Activated naive CD8-positive, alpha-beta T cell treated with anti-CD3 and anti-CD28 coated beads, Interleukin-2, amount 50 U/mL, for 16 hours (primary cell): ENCODE measurements at places on chromosomes 3 and 15.

DNA sequence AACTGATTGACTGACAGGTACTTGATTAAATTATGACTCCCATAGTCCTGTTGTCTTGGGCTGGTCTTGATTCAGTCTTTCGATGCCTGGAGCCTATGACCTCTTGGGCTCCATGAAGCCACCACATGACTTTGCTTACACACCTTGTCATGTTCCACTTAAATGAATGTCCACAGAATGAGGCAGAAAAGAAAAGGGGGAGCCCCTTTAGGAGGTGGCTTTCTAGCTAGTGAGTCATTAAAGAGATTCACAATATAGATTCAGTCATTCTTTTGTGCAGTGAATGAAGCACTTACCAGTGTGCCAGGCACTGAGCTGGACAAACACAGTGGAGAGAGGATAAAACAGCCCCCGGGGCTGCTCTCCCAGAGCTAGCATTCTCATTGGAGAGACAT, 17.1 kb downstream of the VIPR1 start:
- no peak for DNase-seq

DNA sequence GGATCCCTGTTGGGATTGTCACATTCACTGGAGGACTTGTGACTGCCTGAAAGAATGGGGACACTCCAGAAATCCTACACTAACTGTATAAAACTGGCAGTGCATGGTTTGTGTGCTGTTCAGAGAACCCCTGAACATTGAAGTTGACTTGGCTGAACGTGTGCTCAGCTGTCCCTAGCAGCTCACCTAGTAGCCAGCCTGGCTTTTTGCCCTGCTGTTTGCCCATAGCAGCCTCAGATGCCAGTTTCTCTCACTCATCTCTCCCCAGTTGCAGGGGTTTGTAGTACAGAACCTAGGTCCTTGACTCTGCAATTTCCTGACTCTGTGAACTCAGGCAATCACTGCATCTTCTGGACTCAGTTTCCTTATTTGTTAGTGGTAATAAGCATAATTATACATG, 63.0 kb downstream of the KCNAB1 start:
- DNase-seq = no peak

GRCh38 chr3:14688525-14688924, 13.6 kb downstream of the C3orf20 start:
- DNase-seq = no peak

DNA sequence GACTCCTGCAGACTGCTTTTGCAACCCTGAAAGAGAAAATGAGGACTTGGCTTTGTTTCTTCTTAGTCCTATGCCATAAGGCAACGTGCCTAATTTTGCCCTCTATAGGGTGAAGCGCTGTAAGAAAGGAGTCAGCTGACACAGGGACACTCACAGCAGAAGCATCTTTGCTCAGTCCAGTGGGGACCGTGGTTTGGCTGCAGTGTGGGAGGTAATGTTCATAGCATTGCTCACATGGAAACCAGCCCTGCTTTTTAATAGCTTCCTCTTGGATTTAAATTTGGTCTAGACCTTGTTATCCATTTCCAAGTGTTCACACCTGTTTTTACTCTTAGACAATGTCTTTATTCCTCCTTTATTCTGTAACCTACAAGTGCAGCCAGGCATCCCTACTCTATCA, 1032.1 kb downstream of the NTRK3 start:
- no peak for DNase-seq
